Panc1 (cell line): ENCODE measurements at places on chromosomes 3 and 15. TPM values are rescaled to one million over a fixed set of nuclear protein-coding genes. Genes with fewer than 3 reads are reported as not detected.

DNA sequence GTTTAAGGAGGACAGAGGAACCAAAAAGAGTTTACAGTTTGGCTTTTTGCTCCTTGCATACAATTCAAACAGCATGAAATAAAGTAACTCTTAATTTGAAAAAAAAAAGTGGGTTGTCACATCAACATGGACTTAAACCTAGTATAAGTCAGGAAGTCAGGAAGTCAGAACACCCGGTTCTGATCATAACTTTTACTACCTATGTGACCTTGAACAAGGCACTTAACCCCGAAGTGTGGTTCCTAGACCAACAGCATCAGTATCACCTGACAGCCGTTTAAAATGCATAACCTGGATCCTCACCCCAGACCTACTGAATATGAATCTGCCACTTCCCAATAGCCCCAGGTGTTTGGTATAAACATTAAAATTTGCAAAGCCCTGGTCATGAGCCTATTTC lies 18.7 kb downstream of the LYSMD2 start:
- no peaks in the 10 kb centered on the region for H3K4me1 ChIP-seq
- H3K27me3 ChIP-seq, result no peaks in the 10 kb centered on the region
- no peak overlapping the region for H3K4me3 ChIP-seq
- H3K27ac ChIP-seq, result no peak overlapping the region

GRCh38 chr15:91021516-91022074 lies 799 bp downstream of the VPS33B start:
- peaks cover 6% of the 10 kb centered on the region; the same call in 1 of the 2 replicates for H3K4me1 ChIP-seq
- peaks cover 7% of the 10 kb centered on the region; the same call in 1 of the 2 replicates for H3K36me3 ChIP-seq
- no peaks in the 10 kb centered on the region for H3K27me3 ChIP-seq
- H3K27ac ChIP-seq, result peak overlapping the region; percentile 93

- H3K4me3 ChIP-seq, result no peak overlapping the region
- H3K36me3 ChIP-seq, result no peaks in the 10 kb centered on the region
- no peaks in the 10 kb centered on the region; the same call in 1 of the 2 replicates for H3K4me1 ChIP-seq
- no peak for DNase-seq
Observed at GRCh38 chr3:33141006-33141405, 27.2 kb downstream of the CRTAP start.

DNA sequence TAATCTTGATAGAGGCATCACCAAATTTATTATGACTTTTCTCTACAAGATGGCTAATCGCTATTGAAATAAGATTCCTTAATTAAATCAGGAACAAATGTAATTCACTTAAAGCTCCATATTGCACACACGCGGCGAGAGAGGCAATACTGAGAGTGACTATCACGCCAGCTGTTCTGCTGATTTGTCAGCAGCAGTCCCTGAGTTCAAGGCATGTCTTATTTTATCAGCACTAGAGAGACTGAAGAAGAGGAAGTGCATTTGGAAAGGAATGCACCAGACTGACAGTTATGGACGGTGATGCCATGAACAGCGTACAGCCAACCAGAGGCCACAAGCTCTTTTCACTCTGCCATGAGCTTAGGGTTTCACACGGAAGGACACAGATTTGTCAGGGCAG lies 83.6 kb upstream of the SLCO3A1 start:
- H3K36me3 ChIP-seq, result no peaks in the 10 kb centered on the region
- no peaks in the 10 kb centered on the region; the same call in 1 of the 2 replicates for H3K27me3 ChIP-seq
- no peak for DNase-seq
- no peaks in the 10 kb centered on the region for H3K4me1 ChIP-seq

GRCh38 chr3:130707902-130708601 lies 38.6 kb downstream of the PIK3R4 start:
- H3K4me1 ChIP-seq, result no peaks in the 10 kb centered on the region
- H3K36me3 ChIP-seq, result no peaks in the 10 kb centered on the region; the same call in 1 of the 2 replicates
- DNase-seq, result no peak
- H3K27me3 ChIP-seq, result no peaks in the 10 kb centered on the region
- H3K27ac ChIP-seq, result no peak overlapping the region

The ZBTB47 gene
- 3.6 TPM for total RNA-seq

The GOLGA8Q gene
- 1.1 TPM for total RNA-seq
